Left ventricle myocardium inferior (tissue), 1 donor: ENCODE measurements at places on chromosomes 5 and 9. TPM values are rescaled to one million over a fixed set of nuclear protein-coding genes. Genes with fewer than 3 reads are reported as not detected.
A peak's percentile ranks its signal among the peaks of the same experiment; 100 is the strongest.

Gene MPDZ
- total RNA-seq: 70.7 TPM

DNA sequence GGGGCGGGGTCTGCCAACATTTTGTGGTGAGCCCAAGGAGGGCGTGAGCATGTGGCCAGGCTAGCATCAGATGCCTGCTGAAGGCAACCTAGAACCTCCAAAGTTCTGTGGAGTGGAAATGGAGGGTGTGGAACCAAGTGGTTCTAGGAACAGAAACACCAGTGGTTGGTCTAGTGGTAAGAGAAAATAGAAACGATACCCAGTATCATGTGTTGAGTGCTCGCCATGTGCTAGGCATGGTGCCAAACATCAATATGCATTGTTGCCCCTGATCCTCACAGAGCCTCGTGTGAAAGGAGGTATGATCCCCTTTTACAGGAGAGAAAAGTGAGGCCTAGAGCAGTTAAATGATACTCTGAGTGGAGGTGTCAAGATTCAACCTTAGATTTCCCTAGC, 31.5 kb upstream of the MVB12B start:
- DNase-seq: no peak
- H3K27ac ChIP-seq: no peak overlapping the region
- H3K27me3 ChIP-seq: peaks cover 30% of the 10 kb centered on the region
- no peak overlapping the region for H3K4me3 ChIP-seq
- H3K36me3 ChIP-seq: no peaks in the 10 kb centered on the region

- H3K4me3 ChIP-seq: peak overlapping the region; percentile 85
- H3K36me3 ChIP-seq: peaks cover 4% of the 10 kb centered on the region
- DNase-seq: no peak
- peak overlapping the region; percentile 96 for H3K27ac ChIP-seq
Observed at GRCh38 chr9:97697837-97698236, 697 bp upstream of the XPA start.

DNA sequence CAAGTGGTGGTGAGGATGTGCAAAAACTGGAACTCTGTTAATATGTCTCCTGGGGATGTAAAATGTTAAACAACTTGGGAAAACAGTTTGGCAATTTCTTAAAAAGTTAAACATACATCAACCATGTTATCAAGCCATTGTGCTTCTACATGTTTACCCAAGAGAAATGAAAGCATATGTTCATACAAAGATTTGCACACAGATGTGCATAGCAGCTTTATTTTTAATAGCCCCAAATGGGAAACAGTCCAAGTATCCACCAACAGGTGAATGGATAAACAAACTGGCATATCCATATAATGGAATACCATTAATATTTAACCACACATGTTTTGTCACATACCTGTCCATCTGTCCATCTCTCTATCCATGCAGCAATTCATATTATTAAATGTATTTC, 6.2 kb downstream of the VPS13A start:
- no peaks in the 10 kb centered on the region for H3K36me3 ChIP-seq
- H3K27ac ChIP-seq: no peak overlapping the region
- no peak for DNase-seq
- no peak overlapping the region for H3K4me3 ChIP-seq
- no peaks in the 10 kb centered on the region for H3K27me3 ChIP-seq
- peaks cover 26% of the 10 kb centered on the region for H3K4me1 ChIP-seq

DNA sequence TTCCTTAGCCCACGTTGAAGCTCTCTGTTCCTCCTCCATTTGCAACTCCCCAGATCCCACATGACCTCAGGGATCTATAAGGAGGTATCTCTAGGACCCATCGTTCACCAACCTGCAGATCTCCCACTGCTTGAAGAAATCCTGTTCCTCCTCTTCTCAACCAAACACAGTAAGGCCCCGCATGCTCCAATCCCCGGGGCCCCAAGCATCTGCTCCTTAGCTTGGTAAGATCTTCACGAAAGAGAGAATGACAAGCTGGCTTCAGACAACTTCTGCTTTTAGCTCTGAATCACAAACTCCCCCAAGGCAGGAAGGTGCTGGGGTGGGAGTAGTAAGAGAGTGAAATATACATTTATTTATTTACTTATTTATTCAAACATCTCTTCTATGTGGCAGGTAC, 33.0 kb upstream of the ARHGAP26 start:
- no peaks in the 10 kb centered on the region for H3K27me3 ChIP-seq
- peaks cover 51% of the 10 kb centered on the region for H3K4me1 ChIP-seq
- DNase-seq: no peak
- H3K36me3 ChIP-seq: no peaks in the 10 kb centered on the region

GRCh38 chr9:86470326-86470725, 116.1 kb upstream of the TUT7 start:
- no peak overlapping the region for H3K27ac ChIP-seq
- H3K36me3 ChIP-seq: no peaks in the 10 kb centered on the region
- no peaks in the 10 kb centered on the region for H3K4me1 ChIP-seq
- no peak overlapping the region for H3K4me3 ChIP-seq
- no peak for DNase-seq
- H3K27me3 ChIP-seq: peaks cover 33% of the 10 kb centered on the region

DNA sequence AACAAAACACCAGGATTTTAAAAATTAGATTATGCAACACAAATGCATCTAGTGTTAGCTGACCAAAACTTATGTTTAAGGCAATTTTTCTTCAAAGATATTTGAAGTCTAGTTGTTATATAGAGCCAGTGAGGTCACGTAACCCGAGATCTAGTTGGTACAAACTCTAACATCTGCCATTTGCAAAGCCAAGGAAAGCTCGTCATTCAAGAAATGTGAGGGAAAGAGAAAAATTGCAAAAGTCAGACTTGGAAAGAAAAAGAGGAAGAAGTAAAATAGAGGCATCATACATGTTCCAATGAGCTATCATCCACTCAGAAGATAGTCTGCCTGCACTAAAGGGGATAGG, 293.4 kb upstream of the PUM3 start:
- H3K36me3 ChIP-seq: no peaks in the 10 kb centered on the region
- no peak for DNase-seq
- H3K27me3 ChIP-seq: no peaks in the 10 kb centered on the region
- no peaks in the 10 kb centered on the region for H3K4me1 ChIP-seq
